Dermis blood vessel endothelial cell (primary cell): ENCODE measurements at places on chromosomes 2 and 18. TPM values are rescaled to one million over a fixed set of nuclear protein-coding genes. Genes with fewer than 3 reads are reported as not detected.
A peak's percentile ranks its signal among the peaks of the same experiment; 100 is the strongest.

DNA sequence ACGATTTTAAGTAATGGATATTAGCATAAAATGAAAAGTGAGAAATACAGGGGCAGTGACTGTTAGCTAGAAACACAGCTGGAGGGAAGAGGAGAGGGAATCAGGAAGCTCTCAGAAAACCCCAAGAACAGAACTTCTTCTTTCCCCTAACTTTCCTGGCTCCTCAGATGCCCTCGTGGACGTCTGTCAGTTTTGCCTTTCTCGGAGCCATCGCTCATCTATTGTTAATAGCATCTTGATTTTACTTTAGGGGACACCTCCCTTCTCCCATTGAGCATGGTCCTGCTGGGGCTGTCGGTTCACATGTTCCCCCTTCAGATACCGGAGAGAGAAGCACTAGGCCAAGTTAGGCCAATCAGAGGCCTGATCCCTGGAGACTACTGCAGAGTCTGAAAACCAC, 2.3 kb upstream of the PLEK start:
- no peak for DNase-seq

- no peak for DNase-seq
Observed at GRCh38 chr2:242004902-242005230, 135.3 kb downstream of the RTP5 start.

GRCh38 chr2:220096406-220096805, 469.0 kb downstream of the SLC4A3 start:
- DNase-seq = no peak

- no peak for DNase-seq
Observed at GRCh38 chr2:98013407-98014042, 17.8 kb upstream of the TMEM131 start.

GRCh38 chr2:70368545-70368944, 66.7 kb upstream of the FAM136A start:
- DNase-seq = no peak

GRCh38 chr2:229815858-229816257, 101.5 kb upstream of the DNER start:
- peak; percentile 58 for DNase-seq

DNA sequence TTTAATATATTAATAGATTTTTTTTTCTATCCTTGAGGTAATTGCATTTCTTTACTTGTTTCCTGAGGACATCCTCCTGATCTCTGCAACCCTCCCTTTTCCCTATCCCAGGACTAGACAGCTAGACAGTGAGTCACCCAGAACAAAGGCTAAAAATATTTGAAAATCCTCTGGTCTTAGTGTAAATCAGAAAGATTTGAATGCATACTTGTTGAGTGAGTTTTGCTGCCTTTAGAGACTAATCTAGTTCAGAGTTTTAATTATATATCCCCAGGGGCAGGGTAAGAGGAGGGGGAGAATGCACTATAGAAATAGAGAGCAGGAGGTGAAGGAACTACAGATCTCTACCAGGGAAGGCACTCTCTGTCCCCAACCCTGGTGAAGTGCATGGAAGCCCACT, 202.3 kb upstream of the TCF4 start:
- peak; percentile 80 for DNase-seq

DNA sequence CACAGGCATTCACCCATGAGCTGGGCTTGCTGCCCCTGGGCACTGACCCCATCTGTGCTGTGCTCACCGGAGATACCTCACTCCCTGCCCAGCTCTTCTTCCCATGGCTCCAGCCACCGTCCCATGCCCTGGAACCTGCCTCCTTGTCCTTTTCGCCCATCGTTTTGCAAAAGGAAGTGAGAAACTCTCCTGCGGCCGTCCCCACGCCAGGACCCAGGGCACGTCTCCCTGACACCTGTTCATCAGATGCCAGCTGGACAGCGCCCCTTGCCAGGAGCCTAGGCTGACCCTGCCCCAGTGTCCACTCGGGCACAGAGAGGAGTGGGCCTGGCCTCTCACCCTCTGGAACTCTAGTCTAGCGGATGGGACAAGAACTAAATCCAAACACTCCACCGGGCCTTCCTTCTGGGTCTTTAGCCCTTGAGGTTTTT, 238.6 kb downstream of the SEPTIN10 start:
- no peak for DNase-seq

- no peak for DNase-seq
Observed at GRCh38 chr2:156242874-156243273, 89.6 kb downstream of the NR4A2 start.

- DNase-seq = no peak
Observed at GRCh38 chr2:10924441-10924840, 12.7 kb downstream of the KCNF1 start.

DNA sequence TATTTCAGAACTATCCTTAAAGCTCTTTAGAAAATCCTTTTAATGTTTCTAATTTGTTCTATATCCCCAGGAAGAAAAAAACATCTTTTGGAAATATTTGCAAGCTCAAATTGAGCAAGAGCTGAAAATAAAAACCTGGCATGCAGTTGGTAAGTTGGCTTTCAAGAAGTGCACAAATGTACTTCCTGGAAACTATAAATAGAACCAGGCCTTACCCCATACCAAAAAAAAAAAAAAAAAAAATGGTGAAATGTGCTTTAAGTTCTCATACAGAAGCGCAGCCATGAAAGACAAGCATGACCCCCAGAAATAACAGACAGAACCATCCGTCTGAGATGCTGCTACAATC, 178.5 kb downstream of the HDAC4 start:
- DNase-seq = no peak

DNA sequence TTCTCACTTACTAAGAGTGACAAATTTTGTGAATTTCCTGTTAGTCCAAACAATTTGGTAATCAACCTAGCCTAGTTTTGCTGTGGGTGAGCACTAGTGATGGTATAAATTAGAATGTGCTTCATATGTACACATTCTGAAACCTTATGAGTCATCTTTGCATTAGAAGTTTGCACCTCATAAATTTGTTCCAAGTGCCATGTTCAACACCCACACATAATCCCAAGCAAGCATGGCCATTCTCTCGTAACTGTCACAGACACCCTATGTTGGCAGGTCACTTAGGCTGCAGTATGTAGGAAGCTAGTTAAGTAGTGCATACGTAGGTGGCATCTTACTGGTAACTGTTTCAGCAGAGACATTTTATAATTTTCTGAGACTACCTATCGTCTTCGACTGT, 46.9 kb downstream of the NAB1 start:
- DNase-seq = no peak

ACOXL gene
- total RNA-seq = 0.05 TPM in 1 of 2 replicates, not detected in the other

FOXI3 gene
- total RNA-seq = not detected in 2 replicates

POTEI gene
- 0.34 and 0.51 TPM in 2 replicates for total RNA-seq
